ENCODE measurements at places on chromosomes 13 and 19.

- peak; percentile 82 for DNase-seq
Measured at GRCh38 chr19:18865973-18866799, 29.8 kb downstream of the CERS1 start.

DNA sequence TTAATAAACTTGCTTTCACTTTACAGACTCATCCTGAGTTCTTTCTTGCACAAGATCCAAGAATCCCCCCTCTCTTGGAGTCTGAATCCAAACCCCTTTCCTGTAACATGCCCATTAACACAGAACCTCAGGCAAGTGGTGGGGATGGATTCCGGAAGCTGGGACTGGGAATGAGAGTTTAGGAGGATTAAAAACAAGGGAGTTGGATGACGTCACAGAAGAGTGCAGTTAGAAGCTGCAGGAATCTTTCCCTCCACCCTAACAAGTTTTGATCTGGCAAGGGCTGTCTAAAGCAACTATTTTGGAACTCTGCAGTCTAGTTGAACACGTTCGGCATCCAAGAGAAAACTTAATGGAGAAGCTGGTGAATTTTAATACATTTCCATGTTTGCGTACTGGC is 48.2 kb upstream of the PEPD start:
- DNase-seq = no peak

DNA sequence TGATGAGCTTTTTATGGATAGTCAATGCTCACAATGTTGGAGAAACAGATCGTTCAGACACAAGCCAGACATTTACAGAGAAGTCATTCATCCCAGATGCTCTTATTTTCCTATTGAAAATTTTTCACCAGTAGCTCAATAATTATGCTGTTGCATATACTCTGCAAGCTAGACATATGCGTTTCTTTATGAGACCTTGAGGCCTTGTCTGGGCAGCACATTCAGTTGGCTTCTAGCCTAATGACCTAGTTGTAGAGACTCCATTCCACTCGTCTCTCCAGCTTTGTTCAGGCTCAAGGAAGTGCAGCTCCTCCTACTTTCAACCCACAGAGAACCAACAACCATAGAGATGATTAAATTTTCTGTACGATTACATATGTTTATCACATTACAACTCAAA is 237.7 kb downstream of the MZT1 start:
- no peak for DNase-seq

DNA sequence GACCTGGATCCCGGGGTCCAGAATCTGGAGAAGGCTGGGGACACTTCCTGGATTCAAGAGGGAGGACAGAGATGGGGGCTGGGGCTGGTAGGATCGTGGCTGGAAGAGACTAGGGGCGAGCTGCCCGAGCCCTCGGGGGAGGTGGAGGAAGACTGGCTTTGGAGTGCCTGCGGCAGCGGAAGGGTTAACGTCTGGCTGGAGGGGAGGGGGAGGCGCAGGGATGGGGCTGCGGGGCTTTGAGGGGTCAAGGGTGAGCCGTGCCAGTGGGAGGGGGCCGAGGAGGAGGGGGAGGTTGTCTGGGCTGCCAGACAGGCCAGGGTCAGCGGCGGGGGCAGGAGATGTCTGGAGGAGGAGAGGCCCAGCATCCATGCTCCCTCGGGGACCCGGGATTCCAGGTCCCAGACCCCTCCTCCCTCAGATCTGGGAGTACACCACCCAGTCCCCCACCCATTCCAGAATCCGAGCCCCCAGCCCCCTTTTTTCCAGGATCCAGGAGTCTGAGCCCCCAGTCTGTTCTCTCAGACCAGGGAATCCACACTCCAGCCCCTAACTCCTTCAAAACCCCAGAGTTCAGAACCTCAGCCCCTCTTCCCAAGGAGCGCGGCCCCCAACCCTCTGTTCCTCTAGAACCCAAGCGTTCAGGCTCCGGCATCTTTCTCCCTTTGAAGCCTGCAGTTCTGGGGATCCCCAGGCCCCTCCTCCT is 3.2 kb upstream of the SPACA6 start:
- DNase-seq = no peak

DNA sequence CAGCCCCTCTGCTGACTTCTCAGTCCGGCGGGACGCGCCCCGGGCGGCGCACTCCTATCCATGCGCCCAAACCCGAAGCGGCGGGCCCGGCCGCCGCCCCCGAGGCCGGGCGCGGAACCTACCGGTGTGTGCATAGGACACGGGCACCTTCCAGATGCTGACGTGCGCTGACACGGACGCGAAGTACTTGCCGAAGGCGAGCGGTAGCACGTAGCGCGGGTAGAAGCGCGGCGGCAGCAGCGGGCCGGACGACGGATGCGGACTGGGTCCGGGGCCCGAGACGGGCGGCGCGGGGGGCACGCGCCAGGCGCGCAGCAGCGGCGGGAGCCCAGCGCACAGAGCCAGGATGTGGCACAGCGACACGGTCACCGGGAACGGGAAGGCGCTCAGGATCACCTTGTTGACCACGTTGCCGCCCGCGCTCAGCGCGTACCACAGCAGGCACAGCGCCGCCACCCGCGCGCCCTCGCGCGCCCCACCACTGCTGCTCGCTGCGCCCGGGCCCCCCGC is 338 bp downstream of the SLC35E1 start:
- DNase-seq = peak; percentile 63

DNA sequence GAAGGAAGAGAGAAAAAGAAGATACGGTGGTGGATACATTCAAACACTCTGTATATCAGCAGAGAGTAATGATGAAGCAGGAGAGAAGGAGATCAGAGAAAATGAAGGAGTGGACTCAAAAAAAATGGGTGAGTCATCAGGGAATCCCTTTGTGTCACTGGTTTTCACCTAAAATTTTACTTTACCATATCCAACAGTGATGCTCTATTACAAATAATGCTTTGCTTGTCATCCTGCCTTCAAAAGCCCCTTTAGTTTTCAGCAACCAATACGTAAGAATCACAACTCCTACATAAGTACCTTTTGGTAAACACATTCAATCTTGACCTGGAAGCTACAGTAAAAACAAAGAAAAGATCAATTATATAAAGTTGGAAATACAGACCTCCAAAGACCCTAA is 88.8 kb downstream of the ENOX1 start:
- no peak for DNase-seq

DNA sequence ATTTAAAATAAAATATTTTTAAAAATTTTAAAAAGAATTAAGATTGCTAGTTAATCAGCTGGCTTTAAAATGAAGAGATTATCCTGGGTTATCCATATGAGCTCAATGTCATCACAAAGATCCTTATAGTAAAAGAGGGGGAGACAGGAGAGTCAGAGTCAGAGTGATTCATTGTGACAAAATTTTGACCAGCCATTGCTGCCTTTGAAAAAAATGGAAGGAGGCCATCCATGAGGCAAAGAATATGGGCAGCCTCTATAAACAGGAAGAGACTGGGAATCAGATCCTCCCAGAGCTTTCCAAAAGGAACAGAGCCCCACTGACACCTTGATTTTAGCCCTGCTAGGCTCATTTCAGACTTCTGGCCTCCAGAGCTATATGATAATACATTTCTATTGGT is 9.3 kb upstream of the RUBCNL start:
- DNase-seq = no peak

DNA sequence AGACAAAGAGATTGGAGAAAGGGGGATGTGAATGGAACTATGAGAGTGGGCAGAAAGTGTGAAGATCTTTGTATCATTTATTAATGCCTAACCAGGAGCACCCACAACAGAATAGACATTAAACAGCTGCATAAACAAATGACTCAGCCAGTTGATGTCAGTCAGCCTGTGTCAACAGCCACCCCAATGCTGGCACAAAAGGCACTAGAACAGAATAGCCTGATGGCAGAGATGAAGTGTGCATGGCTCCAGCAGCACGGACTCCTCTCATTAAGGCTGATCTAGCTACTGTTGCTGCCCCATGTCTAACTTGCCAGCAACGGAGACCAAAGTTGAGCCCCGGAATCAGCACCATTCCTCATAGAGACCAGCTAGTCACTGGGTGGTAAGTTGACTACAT is 7.8 kb downstream of the CPB2 start:
- DNase-seq = no peak

DNA sequence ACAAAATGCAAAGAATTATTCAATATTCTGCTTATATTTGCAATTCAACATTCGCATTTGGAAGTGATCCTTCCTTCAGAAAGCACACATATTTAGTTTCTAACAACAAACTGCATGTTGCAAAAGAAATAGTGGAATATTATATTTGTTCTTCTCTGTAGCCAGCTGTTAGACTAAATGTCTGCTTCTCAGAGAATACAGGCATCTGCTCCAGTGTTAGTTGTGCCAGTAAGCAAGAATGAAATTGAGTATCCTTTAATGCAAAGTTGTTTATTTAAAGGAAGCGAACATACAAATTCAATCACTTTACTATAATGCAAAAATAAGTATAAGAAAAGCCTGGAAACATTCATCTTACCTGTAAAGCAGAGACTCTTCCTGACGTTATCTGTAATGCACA is 663 bp downstream of the SLITRK6 start:
- DNase-seq = no peak

DNA sequence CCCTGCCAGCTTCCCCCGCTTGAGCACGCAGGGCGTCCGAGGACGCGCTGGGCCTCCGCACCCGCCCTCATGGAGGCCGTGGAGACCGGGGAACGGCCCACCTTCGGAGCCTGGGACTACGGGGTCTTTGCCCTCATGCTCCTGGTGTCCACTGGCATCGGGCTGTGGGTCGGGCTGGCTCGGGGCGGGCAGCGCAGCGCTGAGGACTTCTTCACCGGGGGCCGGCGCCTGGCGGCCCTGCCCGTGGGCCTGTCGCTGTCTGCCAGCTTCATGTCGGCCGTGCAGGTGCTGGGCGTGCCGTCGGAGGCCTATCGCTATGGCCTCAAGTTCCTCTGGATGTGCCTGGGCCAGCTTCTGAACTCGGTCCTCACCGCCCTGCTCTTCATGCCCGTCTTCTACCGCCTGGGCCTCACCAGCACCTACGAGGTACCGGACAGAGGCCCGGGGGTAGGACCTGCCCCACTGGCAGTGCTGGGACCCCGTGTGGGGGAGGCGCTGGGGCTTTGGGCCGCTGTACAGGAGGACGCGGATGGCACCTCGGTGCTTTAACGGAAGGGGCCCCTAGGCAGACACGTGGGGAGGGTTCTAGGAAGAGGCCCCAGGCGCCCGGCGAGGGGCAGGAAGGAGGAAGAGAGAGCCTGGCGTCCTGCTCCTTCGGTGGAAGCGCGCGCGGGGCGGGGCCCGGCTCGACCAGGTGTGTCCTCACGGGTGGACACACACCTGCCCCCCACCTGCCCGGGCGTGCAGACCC is 681 bp downstream of the SLC5A5 start:
- no peak for DNase-seq

GRCh38 chr13:57865600-57866294 is 234.2 kb downstream of the PCDH17 start:
- no peak for DNase-seq

GRCh38 chr13:62356977-62357376 is 941.3 kb upstream of the PCDH20 start:
- no peak for DNase-seq

GRCh38 chr13:99859178-99860177 is 112.1 kb downstream of the ZIC5 start:
- DNase-seq = no peak

DNA sequence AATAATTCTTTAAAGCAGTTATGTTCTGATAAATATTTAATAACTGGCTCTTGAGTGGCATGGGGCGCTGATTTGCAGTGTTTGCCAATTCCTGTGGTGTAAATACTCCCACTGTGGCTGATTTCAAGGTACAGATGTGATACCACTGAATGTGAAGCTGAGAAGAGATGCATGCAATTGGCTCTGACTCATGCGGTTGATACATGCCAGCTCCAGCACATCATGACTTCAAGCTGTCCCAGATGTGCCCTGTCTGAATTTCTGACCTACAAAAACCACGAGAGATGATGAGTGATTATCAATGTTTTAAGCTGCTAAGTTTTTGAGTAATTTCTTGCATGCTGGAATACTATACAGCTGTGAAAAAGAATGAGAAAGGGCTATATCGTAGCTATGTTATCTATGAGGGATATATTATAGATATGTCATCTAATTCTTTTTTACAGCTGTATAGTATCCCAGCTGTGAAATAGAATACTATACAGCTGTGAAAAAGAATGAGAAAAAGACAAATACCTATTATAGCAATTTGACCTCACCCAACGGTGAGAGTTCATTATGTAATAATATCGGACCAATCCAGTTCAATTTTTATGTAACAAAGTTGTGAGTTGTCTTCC is 7.6 kb upstream of the ACSBG2 start:
- DNase-seq = no peak

GRCh38 chr19:49881672-49882394 is 4.3 kb downstream of the TBC1D17 start:
- no peak for DNase-seq

GRCh38 chr19:10137751-10138682 is 18.3 kb upstream of the EIF3G start:
- DNase-seq = no peak

GRCh38 chr19:17950310-17951156 is 16.4 kb upstream of the KCNN1 start:
- peak; percentile 78 for DNase-seq

DNA sequence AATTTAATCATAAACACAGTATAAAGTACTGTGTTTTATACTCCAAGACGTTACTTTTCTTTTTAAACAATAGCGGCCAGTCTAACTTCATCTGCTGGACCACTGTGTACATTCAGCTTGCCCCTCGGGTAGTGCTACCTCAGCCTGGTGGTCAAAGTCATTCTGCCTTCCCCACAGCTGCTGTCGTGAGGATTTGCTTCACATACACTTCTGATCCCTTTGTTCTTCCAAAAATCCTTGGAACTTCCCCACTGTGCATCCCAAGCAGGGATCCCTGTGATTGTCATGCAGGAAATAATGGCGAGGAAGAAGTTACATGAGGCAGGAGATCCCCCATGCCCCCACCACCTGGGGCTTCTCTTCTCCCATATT is 234.9 kb upstream of the STARD13 start:
- no peak for DNase-seq

- no peak for DNase-seq
Measured at GRCh38 chr13:61021838-61022237, 393.8 kb downstream of the PCDH20 start.

- DNase-seq = no peak
Measured at GRCh38 chr13:41122838-41123237, 9.8 kb downstream of the KBTBD6 start.

- DNase-seq = no peak
Measured at GRCh38 chr19:52221831-52222375, 32.1 kb downstream of the PPP2R1A start.

- DNase-seq = no peak
Measured at GRCh38 chr13:59728896-59729545, 434.7 kb downstream of the DIAPH3 start.

DNA sequence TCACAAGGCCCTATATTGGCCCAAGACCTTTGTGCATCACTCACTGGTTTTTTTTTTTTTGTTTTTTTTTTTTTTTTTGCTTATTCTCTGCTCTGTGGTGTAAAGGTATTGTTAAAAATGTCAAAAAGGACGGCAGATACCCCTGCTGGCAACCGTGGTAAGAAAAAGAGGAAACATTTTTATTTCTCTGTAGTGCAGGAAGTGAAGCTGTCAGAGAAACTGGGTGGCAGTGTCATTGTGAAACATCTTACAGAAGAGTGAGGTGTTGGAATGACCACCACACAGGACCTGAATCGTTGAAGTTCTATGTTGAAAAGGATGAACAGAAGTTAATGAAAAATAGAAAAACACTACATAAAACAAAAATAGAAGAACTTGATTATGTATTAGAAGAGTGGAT is 346.4 kb downstream of the FGF9 start:
- no peak for DNase-seq

All from right kidney (tissue), 9 donors.